Activated T-helper 1 cell treated with Interleukin-2 at 50 U/mL for 16 hours (primary cell): ENCODE measurements at places on chromosomes 6 and 20.

DNA sequence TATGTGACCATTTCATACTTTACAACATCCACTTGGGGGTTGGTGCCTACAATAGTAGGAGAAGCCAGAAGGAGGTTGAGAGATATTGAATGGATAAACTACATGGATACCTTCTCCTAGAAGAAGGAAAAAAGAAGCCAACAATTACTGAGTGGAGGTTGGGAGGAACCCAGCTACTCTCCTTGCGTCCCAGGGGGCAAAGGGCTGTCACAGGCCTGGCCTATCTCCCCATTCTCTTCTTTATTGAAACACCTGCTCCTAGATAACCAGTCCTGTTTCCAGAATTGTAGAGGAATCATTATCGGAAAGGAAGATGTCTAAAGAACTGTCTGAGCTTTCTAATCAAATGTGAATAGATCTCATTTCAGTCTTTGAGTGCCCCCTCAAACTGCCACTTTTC, 115.1 kb downstream of the MAP7 start:
- DNase-seq: no peak

- DNase-seq: no peak
Observed at GRCh38 chr20:34316196-34316814, 13.2 kb upstream of the AHCY start.

GRCh38 chr20:43533060-43533459, 25.6 kb downstream of the L3MBTL1 start:
- DNase-seq: no peak

DNA sequence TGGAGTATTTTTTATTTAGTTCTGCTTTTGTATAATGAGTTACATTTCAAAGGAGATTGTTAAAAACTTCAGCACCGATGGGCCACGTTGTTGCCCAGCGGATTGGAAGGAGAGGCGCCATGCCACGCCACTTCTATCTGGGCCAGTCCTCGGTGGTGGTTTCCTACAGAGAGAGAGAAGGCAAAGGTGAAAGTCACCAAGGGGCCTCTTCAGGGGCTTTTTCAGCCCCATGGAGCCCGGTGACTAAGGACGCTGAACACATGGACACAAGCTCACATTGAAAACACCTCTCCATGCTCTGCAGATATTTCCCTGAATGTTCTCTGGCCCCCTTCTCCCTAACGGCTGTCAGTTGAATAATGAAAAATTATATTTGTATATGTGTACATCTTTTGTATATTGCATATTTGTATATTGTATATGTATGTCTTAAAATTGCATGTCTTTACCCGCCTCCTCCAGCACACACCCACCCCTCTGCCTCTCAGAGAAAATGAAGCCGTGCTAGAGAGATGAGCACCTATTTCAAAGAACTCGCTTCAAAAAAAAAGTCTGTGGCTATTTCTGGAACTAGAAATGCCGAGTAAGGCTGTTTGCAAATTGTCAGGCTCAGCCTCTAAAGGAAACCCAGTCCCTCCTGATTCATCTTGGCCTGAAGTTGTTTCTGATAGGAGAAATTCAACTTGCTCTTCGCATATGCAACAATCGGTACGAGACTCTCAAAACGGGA, 91.9 kb upstream of the CDH4 start:
- no peak for DNase-seq

DNA sequence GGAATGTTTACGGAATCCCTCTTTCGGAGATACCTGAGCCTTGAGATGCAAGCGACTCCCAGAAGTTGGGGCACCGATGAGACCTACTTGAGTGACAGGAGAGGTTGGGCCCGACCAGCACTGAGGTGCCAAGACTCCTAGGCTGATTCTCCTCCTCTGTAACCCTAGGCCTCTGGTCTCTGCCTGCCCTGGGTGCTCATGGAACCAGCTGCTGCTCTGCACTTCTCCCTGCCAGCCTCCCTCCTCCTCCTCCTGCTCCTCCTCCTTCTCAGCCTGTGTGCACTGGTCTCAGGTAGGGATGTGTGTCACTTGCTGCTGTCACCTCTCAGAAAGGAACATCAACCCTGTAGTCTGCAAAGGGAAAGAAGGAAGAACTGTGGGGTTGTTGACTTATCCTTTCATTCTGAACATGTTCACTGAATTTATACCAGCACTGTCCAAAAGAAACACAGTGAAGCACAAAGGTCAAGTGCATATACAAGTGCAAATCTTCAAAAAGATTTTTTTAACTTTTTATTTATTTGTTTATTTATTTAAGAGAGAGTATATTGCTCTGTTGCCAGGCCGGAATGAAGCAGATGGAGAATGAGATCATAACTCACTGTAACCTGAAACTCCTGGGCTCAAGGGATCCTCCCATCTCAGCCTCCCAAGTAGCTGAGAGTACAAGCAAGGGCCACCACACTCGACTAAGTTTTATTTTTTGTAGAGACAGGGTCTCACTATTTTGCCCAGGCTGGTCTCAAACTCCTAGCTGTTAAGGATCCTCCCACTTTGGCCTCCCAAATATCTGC, 913 bp downstream of the BTN2A2 start:
- DNase-seq: no peak

DNA sequence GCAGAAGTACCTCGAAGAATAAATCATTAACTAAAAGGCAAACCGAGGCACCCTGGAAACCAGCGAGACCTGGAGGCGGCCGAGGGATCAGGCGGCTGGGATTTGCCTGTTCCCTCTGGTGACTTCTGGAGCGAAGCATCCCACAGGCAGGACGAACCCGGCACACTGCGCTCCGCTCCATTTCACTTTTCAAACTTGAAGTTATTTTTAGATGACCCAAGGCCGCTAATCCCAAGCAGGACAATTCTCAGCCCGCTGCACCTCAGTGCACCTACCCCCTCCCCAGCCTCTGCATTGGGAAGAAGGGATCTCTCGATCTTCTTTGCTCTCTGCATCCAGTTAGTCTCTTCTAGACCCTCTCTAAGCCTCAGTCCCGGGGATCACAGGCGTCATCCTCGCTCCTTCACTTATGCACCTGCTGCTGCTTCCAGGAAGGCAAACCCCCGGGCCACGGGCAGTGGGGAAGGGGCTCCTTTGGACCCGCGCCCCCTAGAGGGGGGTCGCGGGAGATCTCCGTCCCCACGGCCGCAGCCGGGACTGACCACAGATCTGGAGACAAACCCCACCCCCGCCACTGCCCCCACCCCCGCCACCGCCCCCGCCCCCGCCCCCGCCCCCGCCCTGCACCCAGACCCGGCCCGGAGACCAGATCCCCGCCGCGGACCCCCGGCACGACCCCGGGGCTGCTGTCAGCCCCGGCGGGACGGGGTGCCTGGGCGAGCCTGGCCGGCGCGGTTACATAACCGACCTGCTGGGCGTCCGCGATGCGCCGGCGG, 636 bp downstream of the RCAN2 start:
- no peak for DNase-seq

GRCh38 chr6:25384967-25385366, 105.8 kb downstream of the CARMIL1 start:
- DNase-seq: no peak

DNA sequence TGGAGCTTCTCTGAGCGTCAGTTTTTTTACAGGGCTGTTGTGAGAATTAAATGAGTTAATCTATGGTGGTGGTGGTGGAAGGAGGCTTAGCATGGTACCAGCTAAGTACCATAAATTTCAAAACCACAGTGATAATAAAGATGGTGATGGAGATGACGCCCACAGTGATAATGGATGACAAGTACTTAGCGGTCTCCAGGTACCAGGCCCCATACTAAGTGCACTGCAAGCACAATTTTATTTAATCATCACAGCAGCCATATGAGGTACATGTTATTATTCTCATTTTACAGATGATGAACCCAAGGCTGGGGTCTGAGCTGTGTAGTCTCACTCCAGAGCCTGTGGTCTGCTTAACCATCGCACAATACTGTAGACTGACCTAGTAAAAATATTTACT, 75.1 kb downstream of the PAX1 start:
- no peak for DNase-seq

GRCh38 chr20:44182135-44182765, 4.7 kb downstream of the JPH2 start:
- no peak for DNase-seq

DNA sequence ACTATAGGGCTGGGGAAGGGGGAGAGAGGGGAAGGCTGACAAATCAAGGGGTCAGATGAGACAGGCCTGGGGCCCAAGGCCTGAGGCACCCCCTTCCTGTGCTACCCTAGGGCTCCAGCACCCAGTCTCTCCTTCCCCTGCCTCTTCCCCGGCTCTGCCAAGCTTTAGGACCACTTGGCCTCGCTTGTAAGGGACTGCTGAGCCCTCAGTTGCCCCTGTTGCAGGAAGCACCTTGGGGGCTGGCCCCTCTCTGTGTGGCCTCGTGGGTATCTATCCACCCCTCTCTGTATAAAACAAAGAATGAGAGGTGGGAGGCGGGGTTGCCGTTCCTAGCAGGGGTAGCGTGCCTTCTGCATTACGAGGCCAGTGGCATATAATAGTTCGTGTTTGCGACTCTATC, 21.4 kb upstream of the SMOC2 start:
- DNase-seq: no peak

DNA sequence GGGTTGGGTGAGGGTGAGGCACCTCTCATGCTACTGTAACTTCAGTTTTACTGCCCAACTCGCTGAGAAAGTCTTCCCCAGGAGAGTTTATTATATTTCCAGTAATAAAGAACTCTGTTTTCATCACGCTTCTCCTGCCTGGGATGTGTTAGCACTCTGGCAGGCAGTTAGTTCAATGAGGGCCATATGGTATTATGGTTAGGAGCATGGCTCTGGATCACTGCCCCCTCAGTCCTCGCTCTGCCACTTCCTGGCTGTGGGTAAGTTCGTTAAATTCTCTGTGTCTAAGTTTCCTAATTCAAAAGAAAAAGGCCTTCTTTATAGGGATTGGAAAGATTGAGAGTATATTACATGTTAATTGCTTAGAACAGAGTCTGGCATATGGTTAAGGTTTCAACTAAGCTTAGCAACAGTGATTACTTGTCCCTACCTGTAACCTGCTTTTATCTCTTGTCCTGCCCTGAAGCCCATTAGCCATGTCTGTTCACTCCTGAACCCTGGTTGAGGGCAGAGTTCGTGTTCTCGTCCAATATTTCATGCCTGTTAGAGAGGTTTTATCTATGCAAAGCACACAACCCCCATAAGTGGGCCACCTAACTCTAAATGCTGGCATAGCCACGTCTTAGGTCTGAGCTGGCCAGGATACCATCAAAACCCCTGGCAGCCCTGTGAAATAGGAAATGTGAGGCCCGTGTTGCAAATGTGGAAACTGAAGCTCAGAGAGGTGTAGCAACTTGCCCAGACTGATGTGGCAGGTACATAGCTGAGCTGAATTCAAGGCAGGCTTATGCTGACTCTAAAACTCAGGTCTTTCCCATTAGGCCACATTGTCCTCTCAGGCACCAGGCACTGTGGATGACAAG, 342.5 kb upstream of the JARID2 start:
- no peak for DNase-seq

DNA sequence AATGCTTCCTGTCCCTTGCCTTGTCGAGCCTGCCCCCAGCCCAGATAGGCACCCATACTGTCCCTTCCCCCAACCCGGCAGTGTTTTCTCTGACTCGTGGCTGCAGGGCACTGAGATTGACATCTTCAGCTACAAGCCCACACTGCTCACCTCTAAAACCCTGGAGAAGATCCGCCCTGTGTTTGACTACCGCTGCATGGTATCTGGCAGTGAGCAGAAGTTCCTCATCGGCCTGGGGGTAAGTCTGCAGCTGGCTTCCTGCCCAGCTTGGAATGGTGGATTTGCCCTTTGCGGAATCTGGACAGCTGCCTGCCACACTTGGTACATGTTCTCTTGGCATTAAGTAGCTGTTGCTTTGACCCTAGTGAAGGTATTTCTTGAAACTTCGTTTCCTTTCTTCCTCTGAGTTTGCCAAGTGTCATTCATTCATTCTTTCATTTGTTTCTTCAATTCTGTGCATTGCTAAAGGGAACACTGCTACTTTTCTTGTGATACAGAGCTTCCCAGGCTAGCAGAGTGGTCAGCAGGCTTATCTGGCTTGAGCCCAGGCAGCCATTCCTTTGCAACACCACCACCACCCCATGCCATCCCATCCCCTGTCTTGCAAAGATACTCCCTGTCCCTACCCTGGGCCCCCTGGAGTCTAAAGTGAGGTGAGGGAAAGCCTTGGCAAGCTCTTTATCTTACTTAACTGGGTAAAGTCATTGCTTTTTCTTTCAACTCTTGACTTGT, 26.2 kb downstream of the CCDC167 start:
- DNase-seq: no peak

DNA sequence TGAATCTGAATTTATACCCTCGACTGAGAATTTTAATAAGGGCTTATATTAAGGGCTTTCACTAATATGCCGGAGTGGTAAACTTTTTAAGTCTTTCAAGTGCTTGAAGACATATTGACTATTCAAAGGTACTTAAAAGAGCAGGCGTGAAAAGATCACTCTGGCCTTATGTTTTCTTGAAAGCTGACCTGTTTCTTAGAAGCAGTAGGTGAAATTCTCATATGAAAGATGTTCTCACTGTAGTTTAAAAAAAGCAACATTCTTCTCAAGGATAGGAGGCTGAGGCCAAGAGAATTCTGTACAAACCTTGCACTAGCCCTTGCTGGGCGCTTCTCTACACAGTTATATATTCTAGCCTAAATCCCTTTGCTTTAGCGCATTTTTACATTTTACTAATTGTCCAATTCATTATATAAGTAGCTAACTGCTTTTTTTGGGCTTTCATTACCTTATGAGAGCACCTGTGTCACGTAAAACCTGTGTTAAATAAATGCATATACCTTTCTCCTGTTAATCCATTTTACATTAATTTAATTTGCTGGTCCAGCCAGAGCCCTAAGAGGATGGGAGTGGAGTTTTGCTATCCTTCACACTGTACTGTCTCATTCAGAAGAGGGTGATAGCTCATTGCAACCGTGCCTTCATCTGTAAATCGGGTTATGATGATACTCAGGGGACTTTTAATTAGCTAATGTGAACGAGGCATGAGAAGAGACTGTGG, 59.6 kb upstream of the HFE start:
- DNase-seq: no peak

DNA sequence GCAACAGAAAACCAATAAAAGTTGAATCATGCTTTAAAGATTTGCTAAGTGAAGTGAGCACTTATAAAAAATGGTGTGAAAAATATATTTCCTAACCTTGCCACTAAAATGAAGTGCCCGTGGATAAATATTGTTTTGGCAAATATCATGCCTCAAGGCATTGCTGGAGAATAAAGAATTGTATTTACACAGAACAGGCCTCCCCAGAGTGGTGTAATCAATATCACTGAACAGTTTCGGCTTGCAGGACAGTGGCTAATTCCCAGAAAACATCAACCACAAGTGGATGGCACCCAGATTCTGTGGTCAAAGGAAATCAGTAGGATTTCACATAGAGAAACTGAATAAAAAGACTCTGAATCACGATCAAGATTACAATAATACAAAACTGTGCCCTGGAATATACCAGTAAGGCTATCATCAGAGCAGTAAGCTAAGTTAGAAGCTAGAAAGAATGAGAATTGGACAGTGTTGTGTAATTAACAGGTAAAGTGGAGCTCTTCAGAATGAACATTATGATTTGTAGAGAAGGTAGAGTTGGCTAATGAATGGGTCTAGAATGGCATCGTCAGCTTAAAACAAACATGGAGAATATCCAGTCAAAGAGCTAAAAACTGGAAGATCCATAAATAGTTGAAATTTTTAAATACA, 1026.9 kb upstream of the ADGRB3 start:
- no peak for DNase-seq

- DNase-seq: no peak
Observed at GRCh38 chr6:74050921-74051320, 354.9 kb downstream of the CD109 start.
